ENCODE measurements at places on chromosomes 12 and 14.

GRCh38 chr12:109182041-109182839, 65.9 kb downstream of the ACACB start:
- no peak for DNase-seq

- DNase-seq = no peak
Observed at GRCh38 chr14:54257424-54257823, 139.4 kb upstream of the CDKN3 start.

DNA sequence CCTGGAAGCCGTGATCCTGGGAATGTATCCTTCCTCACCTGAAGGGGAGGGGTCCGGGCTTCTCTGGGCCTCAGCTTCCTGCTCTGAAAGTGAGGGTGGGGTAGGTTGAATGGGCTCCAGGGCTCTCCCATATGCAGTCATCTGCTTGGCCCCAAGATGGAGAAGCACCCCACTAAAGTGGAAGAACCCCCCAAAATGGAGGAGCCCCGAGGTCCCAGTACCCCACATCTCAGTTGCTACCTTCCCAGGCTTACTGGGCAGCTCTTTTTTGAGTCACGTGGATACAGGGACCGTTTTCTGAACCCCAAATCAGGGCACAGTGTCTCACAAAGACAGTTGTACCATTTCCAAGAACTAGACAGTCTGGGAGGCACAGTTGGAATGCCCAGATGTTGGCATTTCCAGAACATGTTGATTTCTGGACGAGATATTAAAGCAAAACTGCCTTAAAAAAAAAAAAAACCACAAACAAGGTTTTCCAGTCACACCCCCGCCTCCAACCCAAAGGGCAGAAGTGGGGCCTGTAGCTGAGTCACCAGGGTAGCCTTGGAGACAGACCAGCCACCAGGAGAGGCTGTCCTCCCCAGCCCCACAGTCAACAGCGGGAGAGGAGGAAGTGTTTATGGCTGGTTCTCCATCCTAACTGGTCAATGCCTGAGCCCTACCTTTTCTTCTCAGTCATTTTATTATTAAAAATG, 12.1 kb downstream of the VASH1 start:
- DNase-seq = no peak

DNA sequence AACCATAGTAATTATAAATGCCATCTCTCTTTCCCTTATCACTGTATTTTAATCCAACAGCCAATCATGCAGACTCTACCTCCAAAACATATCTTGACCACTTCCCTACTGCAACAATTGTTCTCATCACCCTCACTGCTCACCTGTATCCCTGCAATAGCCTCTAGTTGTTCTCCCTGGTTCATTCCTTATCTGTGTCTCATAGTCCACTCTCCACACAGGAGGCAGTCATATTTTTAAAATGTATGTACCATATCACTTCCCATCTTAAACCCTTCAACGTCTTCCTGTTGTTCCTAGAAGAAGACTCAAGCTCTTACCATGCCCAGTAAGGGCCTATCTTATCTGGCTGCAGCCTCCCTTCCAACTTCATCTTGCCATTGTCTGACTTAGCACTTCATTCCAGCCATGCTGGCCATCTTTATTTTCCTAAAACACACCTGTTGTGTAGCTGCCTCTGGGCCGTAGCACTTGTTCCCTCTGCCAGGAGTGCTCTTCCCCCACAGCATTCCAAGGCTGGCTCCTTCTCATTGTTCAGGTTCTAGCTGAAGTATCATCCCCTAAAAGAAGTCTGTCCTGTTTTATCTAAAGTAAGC, 27.8 kb upstream of the BHLHE41 start:
- DNase-seq = no peak

DNA sequence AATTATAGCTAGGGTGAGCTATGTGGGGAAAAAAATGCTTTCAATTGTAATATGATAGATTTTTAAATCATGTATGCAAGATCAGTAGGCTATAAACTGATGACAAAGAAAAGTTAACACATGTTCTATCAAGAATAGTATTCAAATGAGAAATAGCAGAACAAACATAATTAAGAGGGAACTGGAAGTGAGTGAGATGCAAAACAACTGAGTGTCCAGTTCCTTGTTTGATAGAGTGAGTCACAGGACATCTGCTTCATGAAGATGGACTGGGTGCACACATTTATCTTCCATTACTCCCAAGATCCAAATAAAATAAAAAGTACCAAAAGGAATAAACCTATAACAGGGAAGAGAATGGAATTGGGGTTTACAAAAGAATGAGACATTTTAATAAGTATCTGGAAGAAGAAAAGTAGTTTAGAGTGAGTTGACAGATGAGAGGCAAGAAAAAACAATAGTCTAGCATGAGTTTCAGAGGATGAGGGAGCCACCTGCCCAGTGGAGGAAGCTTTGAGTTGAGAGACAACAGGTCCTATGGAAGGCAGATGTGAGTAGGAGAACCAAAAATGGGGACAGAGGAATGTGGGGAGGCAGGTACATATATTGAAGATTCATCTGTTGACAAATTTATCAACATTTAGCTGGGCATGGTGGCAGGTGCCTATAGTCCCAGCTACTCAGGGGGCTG, 178.1 kb upstream of the ARHGAP5 start:
- no peak for DNase-seq

- DNase-seq = no peak
Observed at GRCh38 chr12:99619389-99620158, 28.0 kb upstream of the GARIN6 start.

DNA sequence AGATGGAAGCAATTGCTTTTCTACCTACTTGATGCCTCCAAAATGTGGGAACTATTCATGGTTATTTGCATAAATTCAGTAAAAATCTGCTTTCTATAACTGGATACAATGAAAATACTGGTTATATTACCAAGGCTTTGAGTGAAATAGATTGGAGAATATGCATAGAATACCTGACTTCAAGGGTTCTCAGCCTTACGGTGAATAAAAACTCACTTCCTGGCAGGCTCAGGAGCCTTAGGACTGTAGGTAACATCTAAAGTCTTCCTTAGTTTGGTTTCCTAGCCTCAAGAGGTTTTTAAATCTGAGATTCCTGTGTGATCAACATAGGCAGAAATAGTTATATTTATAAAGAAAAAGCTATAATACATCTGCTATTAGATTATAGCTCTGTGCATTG, 158.6 kb downstream of the SLC41A2 start:
- DNase-seq = no peak
